Left ventricle myocardium inferior (tissue), 1 donor: ENCODE measurements at places on chromosomes 3 and 15. TPM values are rescaled to one million over a fixed set of nuclear protein-coding genes. Genes with fewer than 3 reads are reported as not detected.

DNA sequence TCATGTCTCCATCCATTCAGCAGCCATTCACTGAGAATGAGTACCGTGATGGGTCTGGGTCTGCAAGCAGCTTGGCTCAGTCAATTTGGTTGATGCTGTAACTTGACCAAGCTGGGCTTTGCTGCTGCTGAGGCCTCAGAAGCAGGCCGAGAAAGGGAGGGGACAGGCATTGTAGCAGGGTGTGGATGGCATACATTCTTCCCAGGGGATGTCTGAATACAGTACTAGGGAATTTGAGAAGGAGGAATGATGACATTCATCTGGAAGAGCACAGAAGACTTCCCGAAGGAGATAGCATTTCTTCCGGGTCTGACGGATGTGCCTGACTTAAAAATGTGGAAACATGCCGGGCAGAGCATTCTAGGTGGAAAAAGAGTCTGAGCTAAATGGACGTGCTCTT, 105.3 kb upstream of the ADPGK start:
- H3K4me1 ChIP-seq, result no peaks in the 10 kb centered on the region
- no peak overlapping the region for H3K27ac ChIP-seq
- DNase-seq, result no peak
- peaks cover 10% of the 10 kb centered on the region for H3K27me3 ChIP-seq
- H3K36me3 ChIP-seq, result no peaks in the 10 kb centered on the region

DNA sequence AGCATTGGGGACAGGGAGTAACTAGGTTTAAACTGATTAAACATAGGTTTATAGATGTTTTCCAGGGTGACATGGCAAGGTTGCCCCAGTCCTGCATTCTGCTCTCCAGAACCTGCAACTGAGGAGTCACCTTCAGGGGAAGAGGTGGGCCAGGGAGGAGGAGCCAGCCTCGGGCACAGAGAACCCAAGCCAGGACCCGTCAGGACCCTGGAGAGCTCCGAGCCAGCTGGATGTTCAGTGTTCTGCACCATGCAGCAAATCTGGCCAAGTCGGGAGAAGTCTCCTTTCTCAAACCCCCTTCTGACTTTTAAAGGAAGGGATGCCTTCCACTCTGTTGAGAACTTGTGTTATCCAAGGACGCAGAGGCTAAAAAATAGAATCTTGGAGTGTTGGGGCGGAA, 62.1 kb upstream of the SLC6A11 start:
- no peaks in the 10 kb centered on the region for H3K36me3 ChIP-seq
- H3K27me3 ChIP-seq, result peaks cover 90% of the 10 kb centered on the region
- H3K4me1 ChIP-seq, result no peaks in the 10 kb centered on the region
- no peak overlapping the region for H3K4me3 ChIP-seq
- H3K27ac ChIP-seq, result no peak overlapping the region

DNA sequence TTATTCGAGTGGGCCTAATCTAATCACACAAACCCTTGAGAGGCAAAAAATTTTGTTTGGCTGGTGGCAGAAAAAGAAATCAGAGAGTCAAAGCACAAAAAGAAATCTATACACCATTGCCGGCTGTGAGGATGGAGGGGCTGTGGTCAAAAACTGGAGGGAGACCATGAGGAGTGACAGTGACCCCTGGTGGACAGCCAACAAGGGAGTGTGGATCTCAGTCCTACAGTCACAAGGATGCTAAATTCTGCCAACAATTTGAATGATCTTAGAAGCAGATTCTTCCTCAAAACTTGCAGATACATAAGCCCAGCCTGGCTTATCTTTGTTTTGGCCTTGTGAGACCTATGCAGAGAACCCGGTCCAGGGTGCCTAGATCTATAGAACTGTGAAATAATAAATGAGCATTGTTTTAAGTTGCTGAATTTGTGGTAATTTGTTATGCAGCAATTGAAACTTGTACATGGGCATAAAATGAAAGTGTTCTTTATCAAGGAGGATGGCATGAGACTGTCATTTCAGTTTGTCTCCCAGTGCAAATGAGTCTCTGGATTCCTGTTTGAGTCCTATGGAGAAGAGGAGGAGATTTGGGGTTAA, 103.0 kb upstream of the ARHGEF26 start:
- no peak for DNase-seq
- no peaks in the 10 kb centered on the region for H3K27me3 ChIP-seq
- no peak overlapping the region for H3K27ac ChIP-seq
- no peaks in the 10 kb centered on the region for H3K4me1 ChIP-seq
- H3K4me3 ChIP-seq, result no peak overlapping the region
- H3K36me3 ChIP-seq, result no peaks in the 10 kb centered on the region

Gene THAP10
- total RNA-seq, result 5.6 TPM

Gene ZDHHC23
- total RNA-seq, result 2.7 TPM

DNA sequence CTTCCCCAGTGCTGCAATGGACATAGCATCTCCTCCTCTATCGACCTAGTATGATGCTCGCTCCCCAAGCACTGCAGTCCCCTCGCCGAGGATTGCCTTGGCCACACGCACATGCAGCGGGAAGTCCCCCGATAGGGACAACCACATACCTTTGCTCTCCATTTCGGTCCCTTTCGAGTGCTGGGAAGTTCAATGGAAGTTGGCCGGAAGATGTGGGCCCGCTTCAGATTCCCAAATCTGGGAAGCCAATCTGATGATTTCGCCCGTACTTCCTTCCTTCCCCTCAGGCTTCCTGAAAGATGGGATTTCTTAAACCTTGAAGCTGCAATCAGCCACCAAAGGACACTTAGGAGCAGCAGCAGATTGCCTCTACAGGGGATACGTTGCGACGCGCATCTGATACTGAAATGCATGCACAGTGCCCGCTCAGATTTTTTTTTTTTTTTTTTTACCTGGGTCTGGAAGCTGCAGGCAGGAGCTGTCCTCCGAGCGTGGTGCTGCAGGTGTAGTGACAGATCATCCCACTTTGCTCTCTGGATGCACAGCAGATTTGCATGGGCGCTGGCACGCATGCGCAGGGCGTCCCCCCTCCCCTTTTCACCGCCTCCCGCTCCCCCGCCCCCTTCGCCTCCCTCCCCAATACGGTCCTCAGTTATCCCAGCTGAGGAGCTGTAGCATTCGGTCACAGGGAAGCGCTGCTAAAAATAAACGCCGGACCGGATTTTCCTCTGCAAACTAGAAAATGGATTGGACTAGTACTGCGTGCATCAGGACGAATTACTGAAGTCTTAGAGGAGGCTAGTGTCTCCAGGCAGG, at the start of gene FGF12:
Gene FGF12, minus strand, starts transcription at position 510 of the 816 bp plus-strand sequence.
- DNase-seq, result peak; percentile 88
- H3K27ac ChIP-seq, result peak within 1 kb of the TSS; percentile 79
- no peaks in the 10 kb centered on the region for H3K27me3 ChIP-seq
- peaks cover 28% of the 10 kb centered on the region for H3K4me1 ChIP-seq
- no peaks in the 10 kb centered on the region for H3K36me3 ChIP-seq

- H3K36me3 ChIP-seq, result no peaks in the 10 kb centered on the region
- no peak for DNase-seq
- H3K27me3 ChIP-seq, result no peaks in the 10 kb centered on the region
- peaks cover 19% of the 10 kb centered on the region for H3K4me1 ChIP-seq
- H3K4me3 ChIP-seq, result no peak overlapping the region
Measured at GRCh38 chr3:23590424-23591273, 215.1 kb upstream of the UBE2E1 start.

Gene RASGRF1
- total RNA-seq, result not detected

Gene RPL14
- total RNA-seq, result 901 TPM

DNA sequence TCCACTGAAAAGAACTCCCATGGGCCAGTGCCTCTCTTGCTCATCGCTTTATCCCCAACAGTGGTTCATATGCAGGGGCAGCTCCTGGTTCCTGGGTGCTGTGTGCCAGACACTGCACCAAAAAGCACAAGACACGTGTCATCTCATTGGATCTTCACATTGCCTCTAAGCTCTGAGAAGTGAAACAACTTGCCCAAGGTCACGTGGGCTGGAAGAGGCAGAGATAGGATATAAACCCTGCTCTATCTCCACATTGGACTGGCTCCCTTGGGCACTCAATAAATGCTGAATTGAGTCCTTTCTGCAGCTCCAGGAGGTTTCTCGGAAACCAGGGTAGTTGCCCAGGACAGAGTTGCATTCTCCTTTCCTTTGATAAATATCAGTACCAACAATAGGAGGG, 88.1 kb downstream of the SRGAP3 start:
- no peaks in the 10 kb centered on the region for H3K27me3 ChIP-seq
- no peak overlapping the region for H3K4me3 ChIP-seq
- no peaks in the 10 kb centered on the region for H3K4me1 ChIP-seq
- DNase-seq, result no peak

Gene BSN
- 0.55 TPM for total RNA-seq

- no peak overlapping the region for H3K4me3 ChIP-seq
- H3K4me1 ChIP-seq, result peaks cover 39% of the 10 kb centered on the region
- DNase-seq, result no peak
Measured at GRCh38 chr3:133868186-133868585, 27.5 kb downstream of the RAB6B start.

Gene IL16
- total RNA-seq, result 3.8 TPM

Gene CAMK2N2
- 0.16 TPM for total RNA-seq

GRCh38 chr15:94290730-94291129, 59.4 kb downstream of the MCTP2 start:
- no peak overlapping the region for H3K27ac ChIP-seq
- no peaks in the 10 kb centered on the region for H3K36me3 ChIP-seq
- H3K27me3 ChIP-seq, result peaks cover 10% of the 10 kb centered on the region
- DNase-seq, result no peak
- no peak overlapping the region for H3K4me3 ChIP-seq

DNA sequence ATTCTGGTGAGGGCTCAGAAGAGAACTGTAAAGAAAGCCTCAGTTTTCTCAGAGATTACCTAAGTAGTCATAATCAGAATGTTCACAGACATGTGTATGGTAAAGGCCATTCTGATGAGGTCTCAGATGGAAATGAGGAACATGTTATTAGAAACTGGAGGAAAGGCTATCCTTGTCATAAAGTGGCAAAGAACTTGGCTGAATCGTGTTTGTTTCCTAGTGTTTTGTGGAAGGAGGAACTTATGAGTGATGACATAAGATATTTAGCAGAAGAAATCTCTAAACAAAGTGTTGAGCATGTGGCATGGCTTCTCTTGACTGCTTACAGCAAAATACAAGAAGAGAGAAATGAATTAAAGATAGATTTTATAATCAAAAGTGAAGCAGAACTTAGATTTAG, 12.8 kb upstream of the KLHL40 start:
- no peak overlapping the region for H3K4me3 ChIP-seq
- H3K27me3 ChIP-seq, result no peaks in the 10 kb centered on the region
- H3K27ac ChIP-seq, result no peak overlapping the region
- H3K36me3 ChIP-seq, result no peaks in the 10 kb centered on the region
- peaks cover 11% of the 10 kb centered on the region for H3K4me1 ChIP-seq

Gene ARGFX
- not detected for total RNA-seq

GRCh38 chr3:100602506-100603444, 6.6 kb upstream of the ADGRG7 start:
- no peak for DNase-seq
- no peaks in the 10 kb centered on the region for H3K36me3 ChIP-seq
- peak overlapping the region; percentile 12 for H3K4me3 ChIP-seq
- H3K27ac ChIP-seq, result no peak overlapping the region
- peaks cover 7% of the 10 kb centered on the region for H3K4me1 ChIP-seq

Gene PRSS50
- total RNA-seq, result 0.22 TPM

- H3K4me1 ChIP-seq, result peaks cover 12% of the 10 kb centered on the region
- DNase-seq, result no peak
- H3K27ac ChIP-seq, result no peak overlapping the region
Measured at GRCh38 chr15:72616491-72617210, 37.8 kb upstream of the GOLGA6B start.

- DNase-seq, result peak; percentile 44
- H3K36me3 ChIP-seq, result no peaks in the 10 kb centered on the region
- H3K27ac ChIP-seq, result peak overlapping the region; percentile 74
- no peaks in the 10 kb centered on the region for H3K27me3 ChIP-seq
- peaks cover 28% of the 10 kb centered on the region for H3K4me1 ChIP-seq
- peak overlapping the region; percentile 20 for H3K4me3 ChIP-seq
Measured at GRCh38 chr15:92083190-92083589, 229.7 kb downstream of the SLCO3A1 start.

DNA sequence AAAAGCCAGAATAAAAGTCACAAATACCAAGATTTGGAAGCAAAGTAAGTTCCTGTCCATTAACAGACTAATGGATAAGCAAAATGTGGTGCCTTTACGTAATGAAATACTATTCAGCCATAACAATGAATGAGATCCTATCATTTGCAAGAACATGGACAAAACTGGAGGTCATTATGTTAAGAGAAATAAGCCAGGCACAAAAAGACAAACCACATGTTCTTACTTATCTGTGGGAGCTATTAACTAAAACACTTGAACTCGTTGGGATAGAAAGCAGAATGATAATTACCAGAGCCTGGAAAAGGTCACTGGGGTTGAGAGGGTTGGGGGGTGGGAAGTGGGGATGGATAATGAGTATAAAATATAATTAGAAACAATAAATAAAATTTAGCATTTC, 1015.9 kb downstream of the OTOL1 start:
- no peak overlapping the region for H3K27ac ChIP-seq
- no peak overlapping the region for H3K4me3 ChIP-seq
- no peak for DNase-seq

DNA sequence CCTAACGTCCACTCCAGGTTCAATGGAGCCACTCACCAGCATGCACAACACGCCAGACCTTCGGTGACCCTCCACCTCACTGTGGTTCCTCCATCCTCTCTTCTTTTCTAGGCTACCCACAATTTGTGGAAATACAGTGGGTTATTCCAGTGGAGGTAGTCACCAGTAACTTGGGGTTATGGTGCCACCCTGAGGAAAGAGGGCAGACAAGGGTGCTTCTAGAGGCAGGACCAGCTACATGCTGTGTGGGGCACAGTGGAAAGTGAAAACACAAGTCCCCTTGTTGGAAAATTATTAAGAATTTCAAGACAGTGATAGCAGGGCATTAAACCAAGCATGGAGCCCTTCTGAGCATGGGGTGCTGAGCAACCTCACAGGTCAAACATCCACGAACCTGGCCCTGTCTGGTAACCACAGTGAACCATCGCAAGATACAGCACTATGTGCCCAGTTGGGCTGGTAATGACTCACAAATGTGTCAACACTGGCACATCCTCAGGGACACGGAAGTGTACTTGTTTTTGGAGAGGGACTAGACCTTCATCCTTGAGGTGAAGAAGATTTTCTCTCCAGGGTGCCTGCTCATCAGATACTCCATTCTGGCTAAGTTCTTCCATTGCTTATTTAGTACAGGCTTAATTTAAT, 166.7 kb downstream of the STT3B start:
- no peaks in the 10 kb centered on the region for H3K27me3 ChIP-seq
- DNase-seq, result no peak
- no peaks in the 10 kb centered on the region for H3K4me1 ChIP-seq
- no peak overlapping the region for H3K4me3 ChIP-seq
- H3K36me3 ChIP-seq, result peaks cover 8% of the 10 kb centered on the region
